Hippocampal formation (tissue), 2 donors: ENCODE measurements at places on chromosomes 6 and 20.
A peak's percentile ranks its signal among the peaks of the same experiment; 100 is the strongest.

- no peak for DNase-seq
These were observed 118.1 kb upstream of the MAFB start for GRCh38 chr20:40806929-40807820.

- no peak for DNase-seq
These were observed 5.4 kb upstream of the LATS1 start for GRCh38 chr6:149723262-149723661.

DNA sequence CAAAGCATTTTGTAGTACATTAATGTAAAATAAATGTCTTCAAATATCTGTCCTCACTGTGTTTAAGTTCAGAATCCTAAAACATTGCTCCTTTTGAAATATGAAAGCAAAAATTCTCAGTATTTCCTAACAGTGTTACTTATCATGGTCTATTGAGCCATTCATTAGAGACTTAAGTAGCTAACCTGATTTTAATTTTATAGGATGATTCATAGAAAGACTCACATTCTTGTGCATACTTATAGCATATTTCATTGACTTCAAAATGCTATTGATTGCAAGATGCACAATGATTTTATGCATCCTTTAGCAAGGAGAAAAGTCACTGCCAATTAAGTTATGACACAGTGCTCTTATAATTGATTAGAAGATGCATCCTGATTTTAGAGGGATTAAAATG is 85.7 kb downstream of the HIVEP1 start:
- no peak for DNase-seq

GRCh38 chr20:35625584-35626385 is 10.2 kb downstream of the SPAG4 start:
- no peak for DNase-seq

- peak; percentile 43 for DNase-seq
These were observed 18.1 kb downstream of the TUBB2B start for GRCh38 chr6:3209114-3210023.
